ENCODE measurements at places on chromosomes 1 and 21.

- DNase-seq = no peak
Observed at GRCh38 chr1:5744911-5745799, 247.1 kb downstream of the NPHP4 start.

GRCh38 chr1:37940299-37940947 lies 6.4 kb downstream of the INPP5B start:
- DNase-seq = no peak

- DNase-seq = peak; percentile 64
Observed at GRCh38 chr1:108708691-108709660, 3.7 kb upstream of the FNDC7 start.

DNA sequence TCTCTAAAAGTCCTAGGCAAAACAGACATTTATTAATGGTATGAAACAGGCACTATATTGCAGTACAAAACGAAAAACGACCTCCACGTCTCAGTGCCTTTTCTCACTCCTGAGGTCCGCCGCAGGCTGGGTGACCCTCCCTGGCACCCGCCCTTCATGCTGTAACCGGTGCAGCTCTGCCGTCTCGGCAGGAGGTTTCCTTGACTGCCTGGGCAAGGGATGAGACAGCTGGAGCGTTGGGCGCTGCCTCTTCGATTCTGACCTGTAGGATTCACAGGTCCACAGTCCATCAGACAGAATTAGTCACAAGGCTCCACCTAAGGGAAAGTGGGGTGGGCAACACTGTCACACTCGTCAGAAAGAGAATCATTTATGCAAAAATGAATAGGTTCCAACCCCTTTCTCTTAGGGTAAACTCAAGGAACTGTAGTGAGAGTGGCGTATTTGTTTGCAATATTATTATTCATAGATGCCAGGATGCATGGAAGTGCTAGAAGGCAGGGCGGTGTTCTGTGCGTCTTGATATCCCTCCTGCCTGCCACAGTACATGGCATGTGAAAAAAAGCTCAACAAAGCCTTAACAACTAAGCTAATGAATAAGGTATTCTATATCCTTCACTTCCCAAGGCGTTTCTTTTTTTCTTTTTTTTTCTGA lies 23.5 kb upstream of the ZBTB18 start:
- DNase-seq = no peak

- DNase-seq = no peak
Observed at GRCh38 chr21:40200946-40201345, 333.7 kb downstream of the PCP4 start.

- peak; percentile 55 for DNase-seq
Observed at GRCh38 chr1:101236516-101237228, at the start of gene S1PR1. Gene S1PR1, plus strand, starts transcription at chr1:101237019. Its CDS starts 1,966 bp downstream, at chr1:101238985.

GRCh38 chr1:101065575-101065974 lies 40.0 kb upstream of the DPH5 start:
- DNase-seq = no peak

DNA sequence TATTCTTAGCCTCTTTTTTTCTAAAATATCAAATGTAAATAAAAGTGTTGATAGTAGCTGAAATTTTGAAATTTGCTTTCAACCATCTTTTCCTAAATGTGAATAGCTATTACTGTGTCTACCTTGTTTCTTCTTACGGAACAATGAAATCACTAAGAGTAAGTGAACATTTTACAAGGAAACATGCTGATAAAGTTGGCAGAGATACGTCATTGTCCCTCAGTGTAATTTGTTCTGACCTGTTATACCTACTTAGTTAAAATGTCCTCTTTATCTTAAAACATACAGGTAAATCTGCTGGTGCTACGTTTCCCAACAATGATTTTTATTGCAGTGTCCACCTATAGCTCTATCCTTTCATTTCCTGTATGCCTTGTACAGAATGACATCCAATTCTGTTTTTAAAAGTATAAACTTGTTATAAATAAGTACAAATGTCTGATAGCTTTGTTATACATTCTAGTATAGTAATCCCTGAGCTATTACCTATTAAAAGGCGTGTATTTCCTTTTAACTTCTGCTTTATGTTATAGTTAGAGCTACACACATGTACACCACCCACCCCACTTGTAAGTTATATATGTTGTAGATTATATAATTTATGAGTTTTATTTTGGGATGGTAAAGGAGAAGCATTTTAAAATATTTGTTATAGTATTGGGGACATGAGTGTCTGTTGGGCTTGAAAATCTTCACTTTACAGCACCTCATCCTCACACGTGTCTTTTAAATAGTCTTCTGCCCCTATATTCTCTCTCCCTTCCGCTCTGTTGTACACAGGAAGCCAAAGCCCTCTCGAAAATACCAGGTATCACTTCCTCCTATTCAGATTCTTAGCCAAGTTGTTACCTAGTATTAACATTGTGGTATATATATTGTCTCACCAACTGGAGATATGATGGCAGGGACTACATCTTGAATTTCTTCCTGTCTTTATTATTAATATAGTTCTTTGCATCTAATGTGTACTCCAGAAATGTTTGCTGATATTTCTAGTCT lies 25.2 kb downstream of the LAMC1 start:
- DNase-seq = no peak

GRCh38 chr1:24385160-24385940 lies 28.2 kb downstream of the STPG1 start:
- DNase-seq = peak; percentile 54

DNA sequence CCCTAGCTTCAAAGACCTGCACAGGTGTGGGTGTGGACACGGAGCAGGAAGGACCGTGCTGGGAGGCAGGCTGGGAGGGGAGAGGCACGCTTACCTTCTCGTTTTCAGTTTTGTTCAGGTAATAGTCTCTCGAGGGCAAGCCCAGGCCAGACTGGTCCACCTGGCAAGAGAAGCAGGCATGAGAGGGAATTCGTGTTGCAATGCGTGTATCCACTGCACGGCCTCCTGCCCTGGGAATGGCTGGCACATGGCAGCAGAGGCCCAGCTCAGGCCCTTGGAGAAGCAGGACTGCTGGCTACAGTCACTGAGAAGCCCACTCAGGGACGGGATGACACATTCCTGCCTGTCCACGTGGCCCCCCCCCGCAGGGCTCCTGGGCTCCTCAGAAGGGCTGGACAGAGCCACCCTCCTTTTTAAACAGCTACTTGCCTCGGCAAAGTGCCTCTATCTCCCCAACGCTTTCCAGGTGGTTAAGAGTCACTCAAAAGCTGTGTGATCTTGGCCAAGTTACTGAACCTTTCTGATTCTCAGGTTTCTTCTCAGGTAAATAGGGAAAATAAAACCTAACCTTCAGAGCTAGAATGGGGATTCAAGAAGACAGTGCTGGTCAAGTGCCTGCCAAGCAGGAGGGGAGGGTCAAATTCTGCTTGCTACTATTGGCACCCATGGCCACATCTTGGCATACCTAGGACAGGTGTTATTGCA lies 32.7 kb downstream of the ECE1 start:
- DNase-seq = no peak

Measured in hematopoietic multipotent progenitor cell treated with erythropoietin and hydrocortisone succinate and interleukin-3 and kit ligand, for 4 days (in vitro differentiated cells).